GDM1 (cell line): ENCODE measurements at places on chromosomes 3 and 15.

DNA sequence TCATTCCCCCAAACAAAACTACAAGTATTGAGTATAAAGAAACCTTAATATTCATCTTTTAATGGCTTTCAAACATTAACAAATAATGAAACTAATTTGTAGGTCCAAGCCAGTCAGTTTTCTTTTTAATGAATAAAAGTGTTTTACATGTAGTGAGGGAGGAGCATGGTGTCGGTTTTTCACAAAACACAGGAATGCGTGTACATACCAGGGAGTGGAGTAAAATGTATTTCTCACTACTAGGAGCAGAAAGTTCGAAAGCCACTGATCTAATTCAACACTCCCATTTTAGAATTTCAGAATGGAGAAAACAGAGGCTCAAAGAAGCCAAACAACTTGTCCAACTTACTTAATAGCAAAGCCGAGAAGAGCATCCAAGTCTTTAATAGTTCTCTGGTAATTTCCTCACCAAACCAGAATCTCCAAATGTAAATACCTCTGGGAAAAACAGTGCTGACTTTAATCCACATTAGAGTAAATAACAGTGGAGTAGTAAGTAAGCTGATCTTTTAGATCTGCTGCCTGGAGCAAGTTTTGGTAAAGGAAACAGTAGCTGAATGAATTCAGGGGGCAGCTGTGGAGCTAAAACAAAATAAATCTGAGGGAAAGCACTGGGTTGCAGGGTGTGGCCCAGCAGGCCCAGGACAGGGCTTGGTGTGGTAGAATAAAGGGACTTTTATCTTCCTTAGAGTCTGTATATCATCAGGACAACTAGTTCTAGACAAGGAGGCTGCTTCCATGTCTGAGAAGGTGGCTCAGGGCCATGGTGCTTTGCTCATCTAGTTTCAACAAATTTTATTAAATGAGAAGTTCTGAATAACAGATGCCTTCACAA is 7.9 kb downstream of the ANP32A start:
- no peak for DNase-seq

GRCh38 chr3:55604846-55605245 is 117.7 kb upstream of the WNT5A start:
- DNase-seq: no peak

DNA sequence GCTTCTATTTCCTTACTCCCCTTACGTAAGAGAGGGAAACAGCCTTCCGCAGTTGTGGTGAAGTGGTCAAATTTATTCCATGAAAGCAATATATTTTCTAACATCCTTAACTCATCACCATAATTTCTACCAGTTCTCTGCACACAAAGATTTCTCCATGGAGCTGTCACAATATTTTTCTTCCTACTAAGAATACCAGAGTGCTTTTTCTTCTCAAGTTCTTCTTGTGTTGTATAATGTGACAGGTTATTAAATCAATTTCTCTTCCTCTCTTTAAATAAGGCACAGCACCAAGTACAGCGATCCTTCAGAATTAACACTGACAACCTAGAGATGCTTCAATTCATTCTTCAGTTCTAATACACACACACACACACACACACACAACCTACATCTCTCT is 153.0 kb downstream of the CPNE4 start:
- no peak for DNase-seq

- no peak for DNase-seq
Observed at GRCh38 chr3:123637131-123637530, 52.3 kb upstream of the HACD2 start.

- no peak for DNase-seq
Observed at GRCh38 chr3:55617385-55617784, 130.3 kb upstream of the WNT5A start.

DNA sequence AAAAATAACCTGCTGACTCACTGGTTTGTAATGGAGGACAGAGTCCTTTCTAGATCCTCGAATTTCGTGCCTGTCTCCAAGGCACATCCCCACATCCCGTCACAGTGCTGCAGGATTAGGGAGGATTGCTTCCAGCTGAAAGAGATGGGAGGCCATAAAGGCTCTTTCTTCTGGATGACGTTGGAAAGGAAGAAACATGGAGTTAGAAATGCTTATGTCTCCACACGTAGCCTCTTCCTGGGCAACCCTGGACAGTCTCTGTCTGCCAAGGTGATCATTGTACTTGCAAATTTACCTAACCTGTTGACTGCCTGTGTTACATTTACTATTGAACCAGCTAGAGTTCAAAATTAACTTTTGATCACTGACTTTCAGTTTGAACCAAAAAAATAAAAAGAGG is 27.6 kb upstream of the VILL start:
- DNase-seq: no peak

- DNase-seq: no peak
Observed at GRCh38 chr3:59017617-59017984, 32.2 kb downstream of the CFAP20DC start.

DNA sequence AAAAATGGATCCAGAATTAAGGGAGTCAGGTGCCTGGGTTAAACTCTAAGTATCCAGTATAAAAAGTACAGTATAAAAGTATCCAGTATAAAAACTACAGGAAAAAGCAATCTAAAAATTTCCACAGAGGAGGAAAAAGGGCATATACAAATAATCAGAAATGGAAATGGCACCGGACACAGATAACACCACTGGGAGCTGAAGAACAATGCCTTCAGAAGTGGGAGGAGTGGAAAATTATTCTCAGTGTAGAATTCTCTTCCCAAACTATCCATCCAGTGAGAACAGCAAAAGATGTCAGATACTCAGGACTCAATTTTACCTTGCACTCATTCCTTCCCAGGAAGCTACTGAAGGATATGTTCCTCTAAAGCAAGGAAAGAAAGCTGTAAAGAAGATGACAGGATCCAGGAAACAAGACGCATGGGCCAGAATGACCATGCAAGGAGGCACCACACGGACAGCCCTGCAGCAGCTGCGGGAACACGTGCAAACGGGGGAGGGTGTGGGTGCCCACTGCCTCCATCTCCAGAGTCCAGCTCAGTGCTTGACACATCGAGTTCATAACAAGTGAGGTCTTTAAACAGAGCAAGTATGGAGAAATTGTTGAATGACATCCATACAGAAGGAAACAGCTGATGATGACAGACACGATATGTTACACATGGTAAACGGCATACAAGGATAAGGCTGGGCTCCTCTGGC is 68.5 kb downstream of the CHSY1 start:
- no peak for DNase-seq

- no peak for DNase-seq
Observed at GRCh38 chr15:47691882-47692281, 25.4 kb upstream of the SEMA6D start.

DNA sequence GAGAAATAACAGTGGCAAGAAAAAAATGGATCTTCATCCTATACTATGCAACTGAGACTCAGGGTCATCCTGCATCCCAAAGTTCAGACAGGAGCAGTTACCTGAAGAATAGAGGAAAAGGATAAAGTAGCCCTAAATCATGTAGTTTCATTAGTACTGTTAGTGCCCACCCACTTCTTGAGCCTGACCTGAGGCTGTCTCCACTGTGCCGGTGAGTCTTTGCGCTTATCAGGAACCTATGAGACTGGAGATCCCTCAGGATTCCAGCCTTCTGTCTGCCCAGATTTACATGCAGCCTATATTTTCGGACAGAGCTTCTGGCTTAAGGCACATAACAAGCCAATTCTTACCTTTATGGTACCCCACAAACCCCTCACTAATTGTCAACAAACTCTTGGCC is 791.6 kb downstream of the ROBO1 start:
- no peak for DNase-seq

DNA sequence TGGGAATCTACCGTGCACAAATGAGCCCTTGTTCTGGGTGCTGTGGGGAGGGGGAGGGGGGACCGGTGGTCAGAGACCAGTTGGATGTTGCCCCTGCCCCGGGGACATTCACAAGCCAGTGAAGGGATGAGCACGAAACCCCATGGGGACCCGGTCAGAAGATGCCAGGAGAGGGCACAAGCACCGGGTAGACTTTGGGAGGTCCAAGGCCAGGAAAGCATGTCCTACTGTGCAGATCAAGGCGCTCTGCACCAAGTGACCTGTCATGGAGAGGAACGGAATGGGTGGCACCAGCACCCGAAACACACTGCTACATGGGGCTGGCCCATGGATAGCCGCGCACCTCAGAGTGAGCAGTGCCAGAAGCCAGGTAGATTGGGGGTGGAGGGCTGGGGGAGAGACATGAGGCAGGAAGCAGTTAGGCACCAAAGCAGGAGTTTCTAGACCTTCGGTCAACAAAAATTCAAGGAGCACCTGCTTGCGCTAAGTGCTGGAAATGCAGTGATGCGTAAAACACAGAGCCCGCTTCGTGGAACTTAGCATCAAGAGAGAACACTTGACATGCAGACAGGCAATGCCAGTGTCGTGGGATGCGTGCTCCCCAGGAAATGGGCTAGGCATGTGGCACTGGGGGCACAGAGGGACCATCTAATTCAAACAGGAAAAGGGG is 99.1 kb downstream of the CPN2 start:
- no peak for DNase-seq

- no peak for DNase-seq
Observed at GRCh38 chr3:46660543-46661523, 32.6 kb downstream of the ALS2CL start.

DNA sequence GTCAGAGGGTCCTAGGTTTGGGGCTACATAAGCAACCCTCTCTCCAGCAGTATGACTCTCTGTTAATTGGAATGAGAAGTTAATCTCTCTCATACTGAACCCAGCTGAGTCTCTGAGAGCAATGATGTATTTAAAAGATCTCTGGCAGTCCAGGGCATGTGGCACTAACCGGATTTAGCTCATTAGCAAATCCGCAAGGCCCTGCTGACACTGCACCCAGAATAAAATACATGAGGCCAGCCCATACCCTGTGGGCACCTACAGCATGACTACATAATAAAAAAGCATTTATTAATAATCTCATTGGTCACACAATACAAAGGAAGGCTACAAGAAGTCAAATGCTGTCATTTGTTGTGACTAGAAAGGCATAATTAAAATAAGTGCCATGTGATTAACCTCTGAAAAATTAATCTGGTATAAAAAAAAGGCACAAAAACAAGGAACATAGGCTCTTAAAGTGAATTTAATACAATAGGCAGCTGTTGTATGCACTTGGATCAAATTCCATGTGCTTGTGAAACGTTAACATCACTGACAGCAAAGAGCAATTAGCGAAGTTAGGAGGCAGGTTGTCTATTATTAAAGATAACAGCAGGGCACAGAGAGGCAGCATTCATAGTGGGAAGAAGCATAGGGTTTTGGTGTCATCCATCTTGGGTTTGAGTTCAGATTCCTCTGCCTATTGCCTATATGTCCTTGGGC is 381.2 kb downstream of the WDR72 start:
- DNase-seq: no peak

DNA sequence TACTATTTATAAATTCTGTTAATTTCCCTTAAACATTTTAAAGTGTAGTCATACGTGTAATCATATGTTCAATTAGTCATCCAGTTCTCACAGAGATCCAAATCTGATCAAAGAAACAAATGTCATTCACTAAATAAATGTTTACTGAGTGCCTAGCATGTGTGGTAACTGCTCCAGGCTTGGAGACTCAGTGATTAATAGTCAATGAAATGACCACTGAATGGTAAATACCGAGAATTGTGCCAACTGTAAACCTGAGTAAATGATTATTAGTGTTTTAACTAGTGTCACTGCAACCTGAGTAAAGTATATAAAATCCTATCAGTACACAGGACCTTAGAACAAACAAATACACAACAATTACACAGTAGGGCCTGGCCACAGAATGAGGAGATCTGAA is 52.3 kb downstream of the SH3GL3 start:
- DNase-seq: no peak

DNA sequence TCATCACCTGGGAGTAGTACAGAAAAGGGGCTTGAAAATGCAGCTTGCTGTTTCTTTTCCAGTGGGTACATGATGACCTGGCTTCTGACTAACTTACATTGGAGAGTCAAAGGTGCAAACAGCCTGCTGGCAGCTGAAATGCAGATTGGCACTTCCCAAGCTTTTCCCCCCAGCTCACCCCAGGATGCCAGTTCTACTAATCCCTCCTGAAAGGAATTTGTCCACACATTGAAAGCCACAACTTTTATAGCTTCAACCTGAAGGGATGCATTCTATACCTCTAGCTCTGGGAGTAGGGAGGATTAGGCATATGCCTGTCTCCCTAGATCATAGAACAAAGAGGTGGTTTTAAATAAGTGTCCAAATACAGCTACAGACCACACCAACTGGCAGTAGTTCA is 281.7 kb downstream of the EFHB start:
- DNase-seq: no peak
